ENCODE measurements at places on chromosomes 4 and X. TPM values are rescaled to one million over a fixed set of nuclear protein-coding genes. Genes with fewer than 3 reads are reported as not detected.

PAGE5 gene
- not detected for total RNA-seq

CYTL1 gene
- 29.2 TPM for total RNA-seq

PF4V1 gene
- total RNA-seq, result 0.25 TPM

AMER1 gene
- total RNA-seq, result 0.81 TPM

NEIL3 gene
- total RNA-seq, result 3.8 TPM

ZCCHC18 gene
- total RNA-seq, result 4.6 TPM

BTC gene
- 0.06 TPM for total RNA-seq

KCNIP4 gene
- total RNA-seq, result not detected

TMEM184C gene
- total RNA-seq, result 42.2 TPM

All from bladder microvascular endothelial cell (primary cell).